ENCODE measurements at places on chromosomes 2 and 18. TPM values are rescaled to one million over a fixed set of nuclear protein-coding genes. Genes with fewer than 3 reads are reported as not detected.

The GLB1L gene
- 6.4 TPM for total RNA-seq

The IFIH1 gene
- total RNA-seq: 12.3 TPM

The WIPF1 gene
- total RNA-seq: 183 TPM

DNA sequence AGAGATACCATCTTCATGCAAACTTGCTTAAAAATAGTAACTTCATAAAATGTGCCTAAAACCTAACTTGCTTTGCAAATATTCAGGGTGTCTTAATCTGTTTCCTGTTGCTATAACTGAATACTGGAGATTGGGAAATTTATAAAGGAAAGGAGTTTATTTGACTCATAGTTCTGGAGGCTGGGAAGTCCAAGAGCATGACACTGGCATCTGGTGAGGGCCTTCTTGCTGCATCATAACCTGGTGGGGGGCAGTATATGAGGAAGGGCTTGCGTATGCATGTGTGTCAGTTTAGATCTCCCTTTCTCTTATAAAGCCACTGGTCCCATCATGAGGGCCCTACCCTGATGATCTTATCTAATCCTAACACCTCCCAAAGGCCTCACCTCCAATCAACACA lies 166.5 kb downstream of the LPIN1 start:
- no peak for DNase-seq

The TMEM169 gene
- 0.57 TPM for total RNA-seq

The SULT1C2 gene
- total RNA-seq: not detected

DNA sequence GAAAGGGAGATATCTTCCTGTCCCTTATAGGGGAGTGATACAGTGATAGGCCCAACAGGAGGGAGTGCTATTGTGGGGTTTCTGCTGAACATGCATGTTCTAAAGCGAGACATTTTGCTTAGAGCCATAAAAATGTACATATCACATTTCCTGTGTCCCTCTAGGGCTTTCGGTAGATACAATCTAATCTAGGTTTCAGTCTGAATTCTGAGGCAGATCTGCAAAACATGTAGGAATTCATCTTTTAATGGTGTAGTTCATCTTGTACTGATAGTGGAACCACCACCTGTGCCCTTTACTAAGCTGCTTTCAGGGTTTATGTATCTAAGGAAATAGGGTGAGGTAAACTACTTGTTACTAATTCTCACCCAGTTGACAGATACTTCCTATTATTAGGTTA lies 73.8 kb downstream of the SPTBN1 start:
- DNase-seq: no peak

DNA sequence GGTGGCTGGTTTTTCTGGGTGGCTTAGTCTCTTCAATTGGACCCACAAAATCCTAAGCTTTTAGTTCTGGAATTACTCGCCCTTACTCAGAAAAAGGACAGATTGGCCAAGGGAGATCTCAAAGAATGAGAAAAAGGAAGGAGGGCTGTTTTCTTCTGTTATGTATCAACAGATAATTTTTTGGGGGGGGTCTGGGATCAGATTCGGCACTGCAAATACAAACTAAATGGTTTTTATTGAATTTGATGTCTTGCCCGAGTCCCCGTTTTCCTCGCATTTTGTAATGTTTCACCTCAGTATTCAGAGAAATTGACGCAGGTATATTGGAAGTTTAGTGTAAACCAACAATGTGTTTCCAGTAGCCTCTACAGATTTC lies 762 bp downstream of the YIPF4 start:
- no peak for DNase-seq

GRCh38 chr2:213007290-213007838 lies 144.0 kb downstream of the IKZF2 start:
- no peak for DNase-seq

GRCh38 chr2:46655551-46656436 lies 176.4 kb downstream of the TMEM247 start:
- DNase-seq: no peak

- no peak for DNase-seq
Observed at GRCh38 chr2:7417845-7418742, 500.9 kb downstream of the RNF144A start.

DNA sequence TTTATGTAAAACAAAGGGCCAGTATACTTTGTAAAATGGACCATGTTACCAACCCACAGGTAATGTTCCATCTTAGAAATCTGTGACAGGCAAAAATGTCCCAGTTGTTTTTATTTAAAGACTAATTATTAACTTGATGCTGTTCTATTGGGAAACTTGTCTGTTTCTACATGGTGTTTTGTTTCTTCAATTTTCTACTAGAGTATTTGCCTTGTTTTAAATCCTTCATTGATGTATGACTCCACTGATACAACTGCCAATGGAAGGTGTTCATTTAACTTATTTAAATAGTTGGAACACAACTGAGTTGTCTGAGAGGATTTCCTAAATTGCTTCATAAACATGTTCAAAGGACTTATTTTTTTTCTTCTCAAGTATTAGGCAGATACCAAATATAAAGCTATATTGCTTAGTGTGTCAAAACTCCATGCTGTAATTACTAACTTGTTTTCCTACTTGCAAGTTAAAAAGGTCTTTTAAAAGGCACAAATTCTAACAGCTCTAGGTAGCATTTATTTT lies 152.0 kb upstream of the XPO1 start:
- DNase-seq: no peak

DNA sequence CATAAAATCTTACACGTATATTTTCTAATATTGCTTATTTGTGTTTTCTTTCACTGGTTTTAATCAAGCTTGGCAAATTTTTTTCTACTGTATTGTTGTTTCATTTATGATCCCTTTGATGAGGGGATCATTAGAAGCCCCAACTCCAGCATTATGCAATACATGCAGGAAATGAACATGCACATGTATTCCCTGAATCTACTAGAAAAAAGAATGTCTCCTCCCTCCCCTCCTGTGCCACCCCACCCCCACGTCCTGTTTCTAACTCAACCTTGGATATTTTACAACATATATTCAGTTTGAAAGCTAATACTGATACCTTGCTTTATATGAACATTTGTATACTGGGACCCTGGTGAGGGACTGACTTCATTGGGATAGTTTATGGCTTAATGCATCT lies 53.0 kb downstream of the EML6 start:
- DNase-seq: no peak

The CD302 gene
- total RNA-seq: not detected

DNA sequence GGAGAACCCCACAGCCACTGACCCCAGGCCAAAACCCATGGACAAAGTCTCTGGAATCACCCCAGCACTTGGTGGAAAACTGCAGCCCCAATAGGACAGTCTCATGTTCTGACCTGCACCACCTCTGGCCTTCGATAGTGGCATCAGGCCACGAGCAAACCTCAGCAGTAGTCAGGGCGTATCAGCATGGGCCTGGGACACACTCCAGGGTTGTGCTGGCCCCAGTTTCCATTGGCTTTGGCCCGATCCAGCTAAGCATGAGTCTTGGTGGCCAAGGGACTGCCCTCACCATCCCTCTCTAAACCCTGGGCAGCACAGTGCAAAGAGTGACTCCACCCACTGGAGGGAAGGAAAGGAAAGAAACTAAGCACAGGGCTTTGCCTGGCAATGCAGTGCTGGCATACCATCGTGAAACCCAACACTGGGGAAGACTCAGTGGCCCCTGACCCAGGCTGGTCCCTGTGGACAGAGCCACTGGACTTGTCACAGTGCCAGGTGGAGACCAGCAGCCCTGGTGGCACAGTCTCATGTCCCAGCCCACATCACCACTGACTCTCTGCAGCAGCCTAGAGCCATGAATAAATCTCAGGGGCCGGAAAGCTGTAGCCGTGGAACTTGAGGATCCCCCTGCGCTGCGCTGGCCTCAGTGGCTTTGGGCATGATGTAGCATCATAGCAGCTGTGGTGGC lies 46.3 kb downstream of the ZNF519 start:
- DNase-seq: no peak

DNA sequence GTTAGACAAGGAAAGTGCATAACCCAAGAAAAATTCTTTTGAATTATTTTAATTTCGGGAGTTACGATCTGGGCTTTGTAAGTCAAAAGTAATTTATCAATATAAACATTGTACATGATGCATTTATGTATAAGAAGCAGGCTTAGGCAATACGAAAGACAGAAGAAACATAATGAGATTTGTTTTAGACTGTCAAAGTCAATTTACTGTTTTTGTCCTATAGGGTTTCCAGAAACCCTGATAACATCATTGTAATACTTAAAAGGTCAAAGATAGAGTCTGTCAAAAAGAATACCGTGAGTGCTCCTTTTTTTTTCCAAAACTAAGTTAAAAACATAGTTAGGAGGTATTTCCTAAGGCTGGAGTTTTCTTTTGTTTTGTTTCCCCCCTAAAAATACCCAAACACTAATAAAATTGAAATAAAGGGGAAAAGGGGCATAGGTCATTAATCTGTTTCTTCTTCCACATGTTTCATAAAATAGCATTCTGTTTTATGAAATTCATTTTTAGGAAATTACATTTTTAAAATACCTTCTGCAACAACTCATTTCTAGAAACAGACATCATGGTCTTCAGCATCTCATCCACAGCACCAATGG lies 16.1 kb downstream of the C1D start:
- DNase-seq: no peak

The RGPD8 gene
- total RNA-seq: 0.22 TPM

The GRB14 gene
- not detected for total RNA-seq

DNA sequence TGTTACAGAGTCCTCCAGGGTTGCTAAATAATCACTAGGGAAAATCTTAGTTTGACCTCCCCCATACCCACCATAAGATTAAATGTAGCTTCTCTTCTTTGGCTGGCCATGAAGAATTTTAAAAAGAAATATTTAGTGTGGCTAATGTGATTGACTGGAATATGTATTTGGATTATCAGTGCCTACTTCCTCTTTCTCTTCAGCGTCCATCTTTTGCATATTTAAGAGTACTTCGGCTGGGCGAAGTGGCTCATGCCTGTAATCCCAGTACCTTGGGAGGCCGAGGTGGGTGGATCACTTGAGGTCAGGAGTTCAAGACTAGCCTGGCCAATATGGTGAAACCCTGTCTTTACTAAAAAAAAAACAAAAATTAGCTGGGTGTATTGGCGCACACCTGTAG lies 28.8 kb downstream of the ADAM23 start:
- no peak for DNase-seq

GRCh38 chr2:197349699-197350098 lies 39.1 kb upstream of the ANKRD44 start:
- no peak for DNase-seq

- no peak for DNase-seq
Observed at GRCh38 chr2:49845671-49846070, 691.4 kb upstream of the FSHR start.

- DNase-seq: no peak
Observed at GRCh38 chr2:123976054-123976648, 48.9 kb upstream of the CNTNAP5 start.

The SLC35F6 gene
- total RNA-seq: 15.0 TPM

The VWC2L gene
- not detected for total RNA-seq

The GPR39 gene
- total RNA-seq: not detected

The KRTCAP3 gene
- total RNA-seq: 6.9 TPM

The FSHR gene
- total RNA-seq: not detected

The ALLC gene
- not detected for total RNA-seq

The ITPRIPL1 gene
- total RNA-seq: 8.1 TPM

The GALNT13 gene
- not detected for total RNA-seq

DNA sequence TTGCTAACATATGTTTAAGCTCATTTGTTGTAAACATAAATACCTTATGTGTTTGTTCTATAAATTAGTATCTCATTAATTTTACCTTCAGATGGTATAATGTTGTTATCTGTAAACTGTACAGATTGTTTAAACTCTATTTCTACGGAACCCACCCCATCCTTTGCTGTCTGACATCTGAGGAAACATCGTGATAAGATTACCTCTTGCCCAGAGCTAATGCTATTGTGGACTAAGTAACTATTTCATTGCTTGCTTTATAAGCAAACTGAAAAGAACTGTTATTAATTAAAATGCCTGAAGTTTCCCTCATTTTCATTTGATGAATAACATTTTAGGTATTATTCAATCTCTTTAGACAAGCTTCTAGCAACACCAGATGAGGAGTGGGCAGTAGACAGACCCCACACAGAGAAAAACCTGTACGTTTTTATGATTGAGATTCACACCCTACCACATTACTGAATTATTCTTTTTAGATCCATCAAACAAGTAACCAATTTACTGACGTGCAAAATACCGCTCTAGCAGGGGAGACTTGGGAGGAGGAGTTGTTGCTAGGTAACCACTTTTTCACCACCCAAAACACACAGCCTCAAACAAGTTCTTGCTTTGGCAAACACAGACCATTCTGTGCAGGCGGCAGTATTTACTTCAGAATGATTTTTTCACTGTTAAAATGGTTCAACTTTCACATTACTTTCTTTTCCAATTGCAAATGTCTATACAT lies 1.9 kb upstream of the SYT4 start:
- DNase-seq: peak; percentile 5

- no peak for DNase-seq
Observed at GRCh38 chr2:45382744-45383143, 228.3 kb downstream of the SRBD1 start.

DNA sequence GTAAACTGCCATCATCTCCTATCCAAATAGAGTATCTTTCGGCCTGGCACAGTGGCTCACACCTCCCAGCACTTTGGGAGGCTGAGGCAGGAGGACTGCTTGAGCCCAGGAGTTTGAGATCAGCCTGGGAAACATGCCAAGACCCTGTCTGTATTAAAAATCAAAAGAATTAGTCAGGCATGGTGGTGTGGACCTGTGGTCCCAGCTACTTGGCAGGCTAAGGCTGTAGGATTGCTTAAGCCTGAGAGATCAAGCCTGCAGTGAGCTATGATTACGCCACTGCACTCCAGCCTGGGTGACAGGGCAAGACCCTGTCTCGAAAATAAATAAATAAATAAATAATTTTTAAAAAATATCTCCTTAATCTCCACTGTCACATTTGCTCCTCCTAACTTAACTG lies 14.7 kb upstream of the ARPC2 start:
- DNase-seq: no peak

DNA sequence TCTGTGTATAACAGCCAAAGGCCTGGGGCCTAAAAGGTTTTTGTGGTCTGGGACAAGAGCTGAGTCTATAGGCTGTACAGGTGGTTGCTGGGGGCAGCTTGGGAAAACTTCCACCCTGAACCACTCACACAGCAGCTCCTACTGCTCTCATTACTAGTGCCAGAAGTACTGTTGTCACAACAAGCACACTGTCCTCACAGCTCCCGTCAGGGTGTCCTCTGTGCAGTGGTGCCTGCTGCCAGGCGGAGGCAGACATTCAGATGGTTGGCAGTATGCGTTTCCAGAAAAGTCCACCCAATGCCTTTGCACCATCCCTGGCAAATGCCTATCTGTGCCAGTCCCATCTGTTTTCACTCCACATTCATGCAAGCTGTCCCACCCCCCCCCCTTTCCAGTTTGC lies 58.5 kb downstream of the EPAS1 start:
- no peak for DNase-seq

The CAPN13 gene
- total RNA-seq: not detected

The CFAP65 gene
- total RNA-seq: not detected

DNA sequence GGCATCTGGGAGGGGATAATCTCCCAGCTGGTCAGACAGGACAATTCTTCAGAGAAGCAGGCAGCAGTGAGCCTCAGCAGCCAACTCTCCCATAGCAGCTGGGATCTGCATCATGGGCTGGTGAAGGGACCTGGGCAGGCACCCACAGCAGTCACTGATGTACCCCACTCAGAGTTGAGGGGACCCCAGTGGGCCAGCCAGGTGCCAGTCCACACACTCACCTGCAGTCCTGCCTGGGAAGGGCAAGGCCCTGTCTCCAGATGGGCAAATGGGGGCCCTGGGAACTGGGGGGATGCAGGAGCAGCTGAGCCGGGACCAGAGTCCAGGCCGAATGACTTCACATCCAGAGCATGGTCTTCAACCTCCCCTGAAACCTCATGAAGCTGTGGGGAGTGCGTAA lies 170.4 kb downstream of the ZFP36L2 start:
- DNase-seq: no peak

The MROH2A gene
- total RNA-seq: not detected

Measured in OCI-LY7 (cell line).